CD8-positive, alpha-beta memory T cell (primary cell): ENCODE measurements at places on chromosomes 3 and 15.

- no peak for DNase-seq
Measured at GRCh38 chr3:36206956-36207580, 173.2 kb upstream of the STAC start.

DNA sequence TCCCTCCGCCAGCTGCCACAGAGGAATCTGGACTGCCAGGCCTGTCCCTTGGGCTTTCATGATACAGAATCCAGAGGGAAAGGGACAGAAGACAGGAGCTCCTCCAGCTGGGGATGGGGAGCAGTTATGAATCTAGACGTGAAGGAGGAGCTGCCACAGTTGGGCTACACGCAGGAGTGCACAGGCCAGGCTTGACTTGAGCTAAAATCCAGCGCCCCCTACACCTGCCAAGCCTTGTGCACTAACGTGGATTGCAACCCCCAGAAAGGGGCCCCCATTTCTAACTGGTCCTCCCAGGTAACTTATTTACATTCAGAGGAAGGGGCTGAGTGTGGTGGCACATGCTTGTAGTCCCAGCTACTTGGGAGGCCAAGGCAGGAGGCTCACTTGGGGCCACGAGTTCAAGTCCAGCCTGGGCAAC, 14.3 kb downstream of the KLHL6 start:
- DNase-seq: no peak

DNA sequence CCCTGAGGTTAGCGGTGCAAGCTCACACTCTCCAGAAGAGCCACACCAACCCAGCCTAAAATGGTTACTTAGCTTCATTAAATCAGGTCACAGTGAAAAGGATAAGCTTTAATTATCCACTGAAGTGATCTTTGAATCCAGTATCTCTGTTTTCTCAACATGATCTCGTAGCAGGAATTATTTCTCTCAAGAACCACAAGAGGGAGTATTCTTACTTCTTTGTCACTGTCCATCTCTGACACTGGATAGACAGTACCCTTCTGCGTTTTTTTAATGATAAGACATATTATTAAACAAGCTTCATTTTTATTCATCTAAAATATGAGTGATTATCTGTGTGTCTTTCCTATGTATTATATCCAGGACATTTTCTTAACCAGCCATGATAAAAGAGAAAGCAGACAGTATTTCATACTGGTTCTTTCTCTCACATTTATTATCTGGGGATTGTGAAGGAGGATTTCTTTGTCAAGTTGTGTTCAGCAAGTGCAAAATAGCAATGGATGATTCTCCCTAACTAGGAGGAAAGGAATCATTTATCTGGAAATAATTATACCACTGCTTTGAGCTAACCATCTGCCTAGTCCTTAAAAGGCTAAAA, 105.4 kb upstream of the CCDC54 start:
- DNase-seq: no peak

GRCh38 chr3:197495059-197495455, 60.7 kb downstream of the BDH1 start:
- DNase-seq: no peak

- DNase-seq: no peak
Measured at GRCh38 chr15:80163217-80163616, 10.4 kb downstream of the FAH start.

GRCh38 chr3:160280836-160281235, 55.6 kb downstream of the C3orf80 start:
- no peak for DNase-seq

GRCh38 chr3:126937973-126938372, 44.9 kb upstream of the PLXNA1 start:
- no peak for DNase-seq

GRCh38 chr3:69368129-69368741, 17.7 kb downstream of the FRMD4B start:
- no peak for DNase-seq

DNA sequence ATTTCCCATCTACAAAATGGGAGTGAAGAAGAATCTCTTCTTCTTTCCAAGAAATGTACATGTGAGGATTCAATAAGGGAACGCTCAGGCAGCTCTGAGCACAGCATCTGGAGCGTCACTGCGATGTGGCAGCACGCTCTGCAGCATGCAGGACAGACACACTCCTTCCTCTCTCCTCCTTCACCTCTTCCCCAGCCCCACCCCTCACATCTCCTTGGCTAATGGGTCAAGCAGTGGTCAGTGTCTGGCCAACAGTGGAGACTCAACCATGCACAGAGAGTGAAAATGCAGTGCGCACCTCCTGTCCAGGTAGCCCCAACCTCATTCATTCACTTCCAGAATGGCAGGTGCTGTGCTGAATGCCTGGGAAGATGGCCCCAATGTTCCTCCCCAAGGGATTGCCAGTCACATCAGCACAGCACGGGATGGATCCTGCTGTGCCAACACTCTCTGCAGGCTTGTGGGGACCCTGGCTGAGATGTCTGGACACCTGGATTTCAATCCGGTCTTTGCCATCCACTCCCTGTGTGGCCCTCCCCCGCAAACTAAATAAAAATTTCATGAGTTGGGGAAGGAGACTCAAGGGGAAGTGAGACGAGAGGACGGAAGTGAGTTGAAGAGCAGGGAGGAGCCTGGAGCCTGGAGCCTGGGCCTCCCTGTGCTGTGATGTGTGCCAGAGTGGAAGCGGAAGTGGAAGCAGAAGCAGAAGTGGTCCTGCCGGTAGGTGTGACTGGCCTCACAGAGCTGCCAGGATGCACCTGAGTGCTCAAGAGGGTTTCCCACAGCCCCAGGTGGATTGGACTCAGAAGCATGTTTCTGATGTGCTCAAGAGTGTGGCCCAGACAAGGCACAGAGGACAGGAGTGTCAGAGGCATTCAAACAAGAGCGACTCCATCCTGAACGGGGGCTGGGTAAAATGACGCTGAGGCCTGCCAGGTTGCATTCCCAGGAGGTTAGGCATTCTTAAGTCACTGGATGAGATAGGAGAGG, 163.9 kb downstream of the SMAD6 start:
- no peak for DNase-seq

- DNase-seq: no peak
Measured at GRCh38 chr15:68421798-68422402, 10.1 kb downstream of the ITGA11 start.

DNA sequence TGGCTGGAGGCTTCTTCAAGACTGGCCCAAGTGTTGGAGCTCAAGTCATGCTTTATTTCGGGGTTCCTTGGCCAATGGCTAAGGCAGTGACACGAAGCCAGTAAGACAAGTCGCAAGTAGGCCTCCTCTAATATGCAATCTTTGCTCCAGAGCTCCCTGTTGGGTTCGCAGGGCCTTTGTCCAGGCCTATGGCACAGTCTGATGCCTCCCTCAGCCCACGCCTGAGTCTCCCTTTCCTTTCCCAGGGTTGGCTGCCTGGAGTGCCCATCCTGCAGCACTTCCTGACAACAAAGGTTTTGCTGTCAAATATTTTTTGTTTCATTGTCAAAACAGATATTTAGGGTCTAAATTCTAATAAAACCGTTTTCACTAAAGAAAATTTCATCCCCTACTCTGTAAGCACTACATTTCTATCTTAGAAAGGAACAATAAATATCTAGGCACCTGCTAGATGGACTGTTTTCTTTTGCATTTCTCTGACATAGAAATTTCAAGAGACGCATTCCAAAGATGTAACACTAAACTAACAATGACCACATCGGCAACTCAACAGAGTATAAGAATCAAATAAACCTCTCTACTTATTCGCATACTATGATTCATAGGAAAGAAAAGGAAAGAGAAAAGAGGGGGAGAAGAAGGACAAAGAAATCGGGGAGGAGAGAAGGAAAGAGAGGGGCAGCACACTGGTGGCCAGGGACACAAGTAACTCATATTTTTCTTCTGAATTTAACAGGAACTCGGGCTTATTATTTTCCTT, 393.1 kb upstream of the ATP11B start:
- no peak for DNase-seq
